ENCODE measurements at places on chromosomes 1 and 21.

GRCh38 chr21:16198546-16198945 is 468.8 kb downstream of the USP25 start:
- H3K27ac ChIP-seq: no peak overlapping the region
- no peaks in the 10 kb centered on the region for H3K27me3 ChIP-seq
- no peak for DNase-seq
- no peak overlapping the region for H3K4me3 ChIP-seq
- H3K36me3 ChIP-seq: no peaks in the 10 kb centered on the region

- H3K27ac ChIP-seq: no peak overlapping the region
- no peaks in the 10 kb centered on the region for H3K27me3 ChIP-seq
- DNase-seq: peak; percentile 41
- no peaks in the 10 kb centered on the region for H3K36me3 ChIP-seq
- no peak overlapping the region for H3K4me3 ChIP-seq
These were observed 40.3 kb upstream of the RUNX3 start for GRCh38 chr1:24970399-24970753.

DNA sequence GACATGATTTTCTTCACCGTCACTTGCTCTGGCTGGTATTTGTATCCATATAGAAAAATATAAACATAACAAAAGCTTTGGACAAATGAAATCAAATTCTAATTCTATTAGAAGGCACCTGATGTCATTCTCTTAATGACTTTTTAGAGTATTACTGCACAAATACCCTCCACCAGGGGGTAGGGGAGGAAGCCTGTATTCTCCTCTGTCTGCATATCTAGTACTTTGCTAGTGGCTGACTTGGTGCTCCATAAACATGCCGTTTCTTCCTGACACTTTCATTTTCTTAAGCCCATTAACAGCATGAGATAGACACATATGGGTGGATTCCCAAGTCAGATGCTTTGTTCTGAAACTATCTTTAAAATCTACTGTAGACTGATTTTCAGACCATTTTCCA is 20.6 kb upstream of the KCNJ15 start:
- peaks cover 55% of the 10 kb centered on the region for H3K4me1 ChIP-seq
- H3K36me3 ChIP-seq: no peaks in the 10 kb centered on the region
- DNase-seq: no peak
- H3K27me3 ChIP-seq: no peaks in the 10 kb centered on the region
- peak overlapping the region; percentile 99 for H3K27ac ChIP-seq

DNA sequence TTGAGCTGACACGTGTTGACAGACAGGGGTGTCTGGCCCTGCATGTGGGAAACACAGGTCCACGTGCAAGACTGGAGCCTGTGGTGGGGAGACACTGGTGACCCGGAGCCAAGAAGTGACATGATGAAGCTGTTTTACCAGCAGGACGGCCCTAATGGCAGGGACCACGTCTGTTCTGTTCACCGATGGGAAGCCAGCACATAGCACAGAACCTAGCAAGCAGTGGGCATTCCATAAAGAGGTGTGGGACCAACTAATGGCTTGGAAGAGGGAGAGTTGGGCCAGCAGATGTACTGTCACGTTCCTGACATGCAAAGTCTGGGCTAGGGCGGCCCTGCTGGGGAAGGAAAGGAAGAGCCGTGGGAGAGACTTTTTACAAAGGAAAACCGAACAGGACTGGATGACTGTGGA is 15.3 kb downstream of the NAV1 start:
- peaks cover 2% of the 10 kb centered on the region for H3K4me1 ChIP-seq
- no peak overlapping the region for H3K27ac ChIP-seq
- H3K27me3 ChIP-seq: no peaks in the 10 kb centered on the region

- no peaks in the 10 kb centered on the region for H3K4me1 ChIP-seq
- H3K27me3 ChIP-seq: no peaks in the 10 kb centered on the region
- H3K4me3 ChIP-seq: no peak overlapping the region
- no peaks in the 10 kb centered on the region for H3K36me3 ChIP-seq
These were observed 138.3 kb downstream of the PGBD5 start for GRCh38 chr1:230287674-230288315.
